ENCODE measurements at places on chromosomes 7 and 10. TPM values are rescaled to one million over a fixed set of nuclear protein-coding genes. Genes with fewer than 3 reads are reported as not detected.

DNA sequence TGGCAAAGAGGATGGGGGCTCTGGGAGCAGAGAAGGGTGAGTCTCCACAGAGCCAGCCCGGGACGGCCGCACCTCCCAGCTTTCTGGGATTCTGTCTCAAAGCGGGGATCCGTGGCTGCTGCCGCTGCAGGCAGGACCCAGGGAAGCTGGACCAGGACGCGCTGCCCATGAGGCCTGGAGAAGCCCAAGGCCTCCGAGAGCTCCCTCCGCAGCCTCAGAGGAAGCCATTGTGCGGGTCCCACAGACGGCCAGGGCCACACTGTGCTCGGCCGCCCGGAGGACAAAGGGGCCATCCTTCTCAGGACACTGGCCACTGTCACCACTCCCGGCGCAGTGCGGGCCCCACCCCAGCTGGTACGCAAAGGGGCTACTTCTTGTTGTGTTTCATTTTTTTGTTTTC is 79.3 kb upstream of the PDGFA start:
- peaks cover 23% of the 10 kb centered on the region for H3K36me3 ChIP-seq
- H3K4me1 ChIP-seq = peaks cover 35% of the 10 kb centered on the region

- H3K27ac ChIP-seq = no peak overlapping the region
- H3K4me1 ChIP-seq = no peaks in the 10 kb centered on the region
- H3K27me3 ChIP-seq = peaks cover 3% of the 10 kb centered on the region
- H3K36me3 ChIP-seq = no peaks in the 10 kb centered on the region
Measured at GRCh38 chr7:2488272-2488645, 12.1 kb upstream of the GRIFIN start.

KNDC1 gene
- 0.17 TPM for total RNA-seq

GDF2 gene
- not detected for total RNA-seq

ATOH7 gene
- total RNA-seq = not detected

All from activated CD4-positive, alpha-beta memory T cell treated with anti-CD3 and anti-CD28 coated beads for 36 hours (primary cell).